ENCODE measurements at places on chromosomes 7 and 10. TPM values are rescaled to one million over a fixed set of nuclear protein-coding genes. Genes with fewer than 3 reads are reported as not detected.

Gene SORBS1
- 8.5 TPM for total RNA-seq

GRCh38 chr7:25750744-25751508, 401.1 kb upstream of the NFE2L3 start:
- DNase-seq = no peak

DNA sequence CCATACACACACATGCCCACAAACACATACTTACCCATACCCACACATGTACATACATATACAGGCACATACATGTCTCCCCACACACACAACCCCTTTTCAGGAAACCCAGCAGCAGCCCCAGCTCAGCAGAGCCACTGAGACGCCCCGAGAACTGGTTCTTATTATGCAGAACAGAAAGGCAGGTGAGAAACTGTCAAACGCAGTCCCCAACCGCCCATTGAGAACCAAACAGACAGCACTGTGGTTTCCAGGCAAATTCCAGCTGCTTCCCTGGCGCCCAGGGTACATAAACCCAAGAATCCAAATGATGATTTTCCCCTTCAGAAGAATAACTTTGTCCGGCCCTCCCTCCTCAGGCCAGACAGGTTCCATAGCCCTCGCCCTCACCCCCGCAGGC, 366.6 kb upstream of the ZMIZ1 start:
- DNase-seq = no peak

- DNase-seq = no peak
These were observed 82.0 kb downstream of the MICALL2 start for GRCh38 chr7:1377111-1377909.

DNA sequence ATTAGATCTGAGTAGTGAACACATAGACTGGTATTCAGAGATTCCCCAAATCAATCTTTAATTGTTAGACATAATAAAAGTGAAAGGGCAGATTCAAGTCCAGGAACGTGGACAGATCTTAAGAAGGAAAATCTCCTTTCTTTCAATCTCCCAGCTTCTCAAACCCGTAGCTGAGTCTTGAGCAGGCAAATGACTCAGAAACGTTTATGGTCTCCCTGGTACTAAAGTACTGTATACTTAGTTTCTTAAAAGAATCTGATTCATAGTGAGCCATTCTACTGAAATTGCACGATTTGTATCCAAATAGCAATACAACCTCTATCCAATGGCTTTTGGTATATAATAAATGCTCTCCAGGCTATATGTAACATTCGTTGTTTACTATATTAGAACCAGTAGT, 140.4 kb upstream of the RHEB start:
- DNase-seq = no peak

Gene PPP1R3A
- total RNA-seq = not detected
